ENCODE measurements at places on chromosomes 5 and 9.

GRCh38 chr5:149756354-149756753 is 26.2 kb downstream of the PPARGC1B start:
- DNase-seq: no peak

DNA sequence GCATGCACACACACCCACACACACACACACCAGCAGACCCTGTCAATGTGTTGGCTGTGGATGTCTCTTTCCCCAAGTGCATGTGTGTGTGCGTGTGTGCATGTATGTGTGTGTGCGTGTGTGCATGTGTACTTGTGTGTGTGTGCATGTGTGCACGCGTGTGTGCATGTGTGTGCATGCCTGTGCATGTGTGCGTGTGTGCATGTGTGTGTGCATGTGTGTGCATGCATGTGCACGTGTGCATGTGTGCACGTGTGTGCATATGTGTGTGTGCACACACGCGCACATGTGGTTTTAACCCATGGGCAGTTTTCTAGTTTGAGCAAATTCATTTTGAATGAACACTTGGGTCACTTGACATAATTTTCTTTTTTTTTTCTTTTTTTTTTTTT is 268.8 kb upstream of the IRX1 start:
- DNase-seq: no peak

DNA sequence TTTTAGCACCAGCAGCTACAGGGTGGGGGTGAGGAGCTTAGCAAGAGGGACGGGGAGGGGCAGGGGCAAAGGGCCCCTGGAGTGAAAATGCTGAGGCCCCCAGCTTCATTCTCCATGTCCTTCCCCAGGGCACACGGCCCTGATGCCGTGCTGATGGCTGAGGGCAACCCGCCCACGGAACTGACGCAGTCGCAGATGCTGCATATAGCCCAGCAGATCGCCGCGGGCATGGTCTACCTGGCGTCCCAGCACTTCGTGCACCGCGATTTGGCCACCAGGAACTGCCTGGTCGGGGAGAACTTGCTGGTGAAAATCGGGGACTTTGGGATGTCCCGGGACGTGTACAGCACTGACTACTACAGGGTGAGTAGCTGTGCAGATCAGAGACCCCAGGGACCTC is 285.6 kb downstream of the NTRK2 start:
- DNase-seq: no peak

DNA sequence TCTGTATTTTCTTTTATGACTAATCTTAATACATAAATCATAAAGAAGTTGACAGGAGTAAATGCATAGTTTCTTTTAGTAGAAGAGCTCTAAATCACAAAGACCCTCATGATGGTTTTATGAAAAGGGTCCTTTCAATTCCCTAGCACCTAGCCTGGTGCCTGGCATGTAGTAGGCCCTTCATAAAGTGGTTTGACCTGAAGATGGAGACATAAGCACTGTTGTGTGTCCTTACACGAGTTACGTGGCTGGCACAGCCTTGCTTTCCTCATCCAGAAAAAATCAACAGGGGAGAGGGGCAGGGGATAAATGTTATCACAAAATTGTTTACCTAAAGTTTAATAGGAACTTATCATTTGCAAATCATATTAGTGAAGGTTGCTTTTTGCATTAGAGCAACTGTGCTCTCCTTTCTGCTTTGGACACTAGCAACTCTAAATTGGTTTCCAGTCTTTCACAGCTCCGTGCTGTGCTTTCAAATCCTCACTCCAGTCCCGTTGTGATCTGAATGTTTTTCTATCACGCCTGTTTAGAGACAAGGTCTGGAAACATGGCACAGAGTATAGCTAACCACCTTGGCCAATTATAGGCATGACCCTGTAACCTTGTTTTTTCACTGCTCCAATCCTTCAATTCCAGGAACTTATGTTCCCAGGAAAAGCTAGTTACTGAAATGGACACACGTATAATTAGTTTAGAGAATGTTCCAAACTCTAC is 55.7 kb downstream of the ARL15 start:
- no peak for DNase-seq

GRCh38 chr9:13428766-13429165 is 149.3 kb upstream of the MPDZ start:
- DNase-seq: no peak

DNA sequence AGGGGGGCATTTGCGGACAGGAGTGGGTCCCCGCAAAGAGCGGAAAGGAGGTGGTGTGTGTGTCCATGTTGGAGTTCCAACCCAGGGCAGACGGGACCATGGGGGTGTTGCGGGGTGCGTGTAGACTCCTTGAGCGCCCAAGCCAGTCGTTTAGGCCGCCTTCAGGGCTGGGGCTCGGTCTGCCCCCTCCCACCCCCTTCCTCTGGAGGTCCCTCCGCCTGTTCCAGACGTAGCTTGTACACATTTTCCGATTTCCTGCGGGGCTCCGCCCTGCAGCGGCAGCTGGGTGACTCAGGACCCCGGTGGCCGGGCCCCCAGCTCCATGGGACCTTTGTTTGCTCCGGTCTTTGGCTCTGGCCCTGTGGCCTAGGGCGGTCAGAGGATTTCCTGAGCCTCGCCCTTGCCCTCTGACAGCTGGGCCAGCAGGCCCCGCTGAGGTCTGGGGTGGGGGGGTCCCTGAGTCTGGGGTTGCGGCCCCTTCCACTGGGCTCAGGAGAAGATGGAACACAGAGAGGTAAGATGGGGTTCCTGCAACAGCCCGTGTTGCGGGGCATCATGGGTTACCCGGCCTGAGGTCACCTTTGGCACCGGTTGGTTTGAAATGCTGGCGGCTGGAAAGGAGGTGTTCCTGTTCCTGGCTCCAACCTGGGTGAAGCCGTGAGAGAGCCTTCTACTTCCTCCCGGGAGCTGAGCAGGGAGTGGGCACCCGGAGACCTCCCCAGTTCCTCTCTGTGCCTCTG is 1.5 kb downstream of the PKN3 start:
- no peak for DNase-seq

DNA sequence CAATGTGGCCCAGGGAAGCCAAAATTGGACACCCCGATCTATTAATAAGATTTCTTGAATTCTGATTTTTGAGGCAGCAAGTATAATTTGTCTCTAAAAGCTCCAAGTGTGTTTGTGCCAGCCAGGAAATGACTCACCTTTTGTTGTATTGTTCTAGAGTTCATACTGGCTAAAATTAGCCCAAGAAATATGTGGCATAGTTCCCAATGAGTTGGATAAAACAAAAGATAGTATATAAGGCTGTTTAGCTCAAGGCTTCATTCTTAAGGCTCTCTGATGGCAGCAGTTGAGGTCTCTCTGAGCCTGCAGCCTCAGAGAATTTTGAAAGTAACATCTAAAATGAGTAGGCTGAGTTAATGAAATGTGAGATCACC is 21.6 kb downstream of the HMGXB3 start:
- no peak for DNase-seq

DNA sequence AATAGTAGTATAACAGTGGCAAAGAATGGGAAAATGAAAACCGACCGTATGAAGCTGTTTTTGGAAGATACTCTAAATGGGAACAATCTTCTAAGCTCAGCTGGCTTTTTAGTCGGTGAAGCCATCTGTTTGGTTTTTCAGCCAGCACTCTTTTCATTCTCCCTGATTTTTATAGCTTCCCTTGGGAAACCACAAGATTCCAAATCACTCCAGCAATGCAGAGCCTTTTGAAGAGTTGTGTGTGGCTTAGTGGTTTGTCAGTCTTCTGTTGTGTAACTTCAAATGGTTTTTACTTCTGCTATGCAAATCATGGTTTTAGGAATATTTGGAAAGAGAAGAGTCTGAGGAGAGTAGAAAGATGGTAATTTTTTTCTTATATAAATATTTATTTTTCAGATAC is 180.7 kb downstream of the KDM4C start:
- DNase-seq: no peak

DNA sequence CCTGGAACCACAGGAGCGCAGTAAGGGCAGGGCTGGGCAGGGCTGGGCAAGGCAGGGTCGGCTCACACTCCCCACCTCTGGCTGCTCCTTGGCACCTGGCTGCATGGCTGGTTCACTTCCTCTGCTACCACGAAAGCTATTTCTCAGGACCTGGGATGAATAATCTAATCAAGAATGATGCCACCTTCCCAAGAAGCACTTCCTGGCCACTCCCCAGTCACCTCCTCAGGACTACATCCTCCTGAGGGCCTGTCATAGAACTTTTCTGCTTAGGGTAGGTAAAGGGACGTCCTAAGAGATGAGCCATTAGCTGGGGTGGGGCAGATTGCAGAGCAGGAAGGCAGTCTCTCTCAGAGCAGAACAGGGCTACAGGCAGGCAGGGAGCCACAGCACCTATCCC is 288.2 kb upstream of the MAP3K1 start:
- DNase-seq: no peak
